ENCODE measurements at places on chromosomes 6 and 20. TPM values are rescaled to one million over a fixed set of nuclear protein-coding genes. Genes with fewer than 3 reads are reported as not detected.

GRCh38 chr6:46808806-46809205, 15.6 kb downstream of the MEP1A start:
- no peak for DNase-seq

KIF13A gene
- polyA plus RNA-seq = 34.6 TPM

- DNase-seq = no peak
Measured at GRCh38 chr6:24759718-24760117, 15.0 kb upstream of the GMNN start.

DNA sequence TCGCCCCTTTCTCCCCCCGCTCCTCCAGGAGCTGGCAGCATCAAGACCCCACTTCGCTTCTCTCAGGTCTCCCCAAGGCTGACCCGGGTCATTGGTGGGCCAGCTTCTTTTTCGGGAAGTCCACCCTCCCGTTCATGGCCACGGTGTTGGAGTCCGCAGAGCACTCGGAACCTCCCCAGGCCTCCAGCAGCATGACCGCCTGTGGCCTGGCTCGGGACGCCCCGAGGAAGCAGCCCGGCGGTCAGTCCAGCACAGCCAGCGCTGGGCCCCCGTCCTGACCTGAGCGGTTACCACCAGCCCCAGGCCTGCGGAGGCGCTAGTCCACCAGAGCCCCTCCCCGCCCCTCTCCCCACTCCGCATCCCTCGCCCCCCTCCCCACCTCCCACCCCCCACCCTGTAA, 1.0 kb downstream of the PPDPF start:
- no peak for DNase-seq

- DNase-seq = no peak
Measured at GRCh38 chr6:168189200-168190013, 110.4 kb upstream of the FRMD1 start.

- DNase-seq = no peak
Measured at GRCh38 chr6:159726255-159726917, 920 bp upstream of the WTAP start.

DNA sequence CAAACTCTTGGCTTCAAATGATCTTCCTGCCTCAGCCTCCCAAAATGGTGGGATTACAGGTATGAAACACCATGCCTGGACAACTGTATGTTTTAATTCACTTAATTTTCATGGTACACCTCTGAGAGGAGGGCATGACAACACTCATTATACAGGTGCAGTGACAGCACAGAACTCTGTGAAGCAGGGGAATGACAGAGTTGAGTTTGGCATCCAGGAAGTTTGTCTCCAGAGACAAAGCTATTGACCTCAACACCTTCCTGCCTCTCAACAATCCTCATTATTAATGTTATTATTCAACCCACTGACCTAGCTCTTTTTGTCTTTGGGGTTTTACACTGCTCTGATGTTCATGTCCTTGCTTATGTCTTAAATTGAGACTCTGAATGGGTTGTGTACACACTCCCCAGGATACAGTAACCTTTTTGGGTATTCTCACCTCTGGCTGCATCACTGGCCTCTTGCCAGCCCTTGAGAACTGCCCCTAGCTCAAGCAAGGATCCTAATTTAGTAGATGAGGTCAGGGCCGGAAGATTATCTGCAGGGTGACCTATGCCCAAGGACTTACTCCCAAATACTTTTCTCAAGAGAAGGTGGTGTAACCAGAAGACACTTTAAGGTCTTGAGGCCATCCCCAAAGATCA, 13.0 kb upstream of the IER3 start:
- DNase-seq = no peak

APMAP gene
- 98.7 TPM for polyA plus RNA-seq

CD83 gene
- 10.4 TPM for polyA plus RNA-seq

GRCh38 chr6:5472571-5472970, 211.3 kb downstream of the FARS2 start:
- no peak for DNase-seq

RPS18 gene
- 3,472 TPM for polyA plus RNA-seq

DNA sequence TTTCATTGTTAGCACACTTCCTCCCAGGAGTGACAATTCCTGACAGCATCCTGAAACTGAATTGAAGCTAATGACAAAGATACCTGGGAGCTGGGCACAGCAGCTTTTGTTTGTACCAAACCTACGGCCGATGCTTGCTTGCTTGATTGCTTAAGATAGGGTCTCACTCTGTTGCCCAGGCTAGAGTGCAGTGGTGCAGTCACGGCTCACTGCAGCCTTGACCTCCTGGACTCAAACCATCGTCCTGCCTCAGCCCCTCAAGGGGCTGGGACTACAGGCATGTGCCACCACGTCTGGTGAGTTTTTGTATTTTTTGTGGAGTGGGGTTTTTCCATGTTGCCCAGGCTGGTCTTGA, 84.7 kb upstream of the SCP2D1 start:
- no peak for DNase-seq

FOXA2 gene
- polyA plus RNA-seq = 0.06 TPM
